ENCODE measurements at places on chromosomes 3 and 15.

DNA sequence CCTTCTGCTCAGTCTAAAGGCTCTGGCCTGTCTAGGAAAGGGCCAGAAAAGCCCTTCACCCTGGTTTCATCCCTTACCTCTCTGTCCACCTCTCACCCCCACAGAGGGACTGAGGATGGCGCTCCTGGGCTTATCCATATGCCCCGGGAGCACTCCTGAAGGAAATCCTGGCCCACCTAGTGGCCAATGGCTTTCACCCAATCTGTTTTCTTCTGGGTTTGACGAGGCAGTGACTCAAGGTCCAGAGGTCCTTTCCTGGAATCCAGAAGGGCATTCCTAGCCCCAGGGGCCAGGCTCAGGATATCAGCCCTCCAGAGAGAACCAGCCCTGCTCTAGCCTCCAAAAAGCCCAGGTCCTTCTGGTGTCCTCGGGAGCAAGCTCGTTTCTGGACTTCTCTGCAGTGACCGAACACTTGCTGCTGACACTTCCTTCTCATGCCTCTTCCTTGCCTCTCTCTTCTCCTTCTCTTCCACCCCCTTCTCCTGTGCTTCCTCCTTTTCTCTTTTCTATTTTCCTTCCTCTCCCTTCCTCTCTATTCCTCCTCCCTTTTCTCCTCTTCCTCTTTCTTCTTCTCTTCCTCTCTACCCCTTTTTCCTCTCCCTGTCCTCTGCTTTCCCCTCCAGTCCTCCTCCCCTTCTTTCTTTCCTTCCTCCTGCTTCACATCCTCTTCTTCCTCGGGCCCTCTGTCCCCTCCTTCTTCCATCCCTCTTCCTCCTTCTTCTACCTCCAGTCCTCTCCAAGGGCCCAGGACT, 59.6 kb downstream of the RHCG start:
- no peak for DNase-seq

- no peak for DNase-seq
Measured at GRCh38 chr3:55549177-55549576, 62.1 kb upstream of the WNT5A start.

- no peak for DNase-seq
Measured at GRCh38 chr15:39741258-39741657, 41.4 kb downstream of the FSIP1 start.

- DNase-seq, result peak; percentile 56
Measured at GRCh38 chr15:90320062-90320884, 31.8 kb upstream of the ZNF774 start.

- DNase-seq, result no peak
Measured at GRCh38 chr3:60803216-60804173, 447.8 kb downstream of the FHIT start.

DNA sequence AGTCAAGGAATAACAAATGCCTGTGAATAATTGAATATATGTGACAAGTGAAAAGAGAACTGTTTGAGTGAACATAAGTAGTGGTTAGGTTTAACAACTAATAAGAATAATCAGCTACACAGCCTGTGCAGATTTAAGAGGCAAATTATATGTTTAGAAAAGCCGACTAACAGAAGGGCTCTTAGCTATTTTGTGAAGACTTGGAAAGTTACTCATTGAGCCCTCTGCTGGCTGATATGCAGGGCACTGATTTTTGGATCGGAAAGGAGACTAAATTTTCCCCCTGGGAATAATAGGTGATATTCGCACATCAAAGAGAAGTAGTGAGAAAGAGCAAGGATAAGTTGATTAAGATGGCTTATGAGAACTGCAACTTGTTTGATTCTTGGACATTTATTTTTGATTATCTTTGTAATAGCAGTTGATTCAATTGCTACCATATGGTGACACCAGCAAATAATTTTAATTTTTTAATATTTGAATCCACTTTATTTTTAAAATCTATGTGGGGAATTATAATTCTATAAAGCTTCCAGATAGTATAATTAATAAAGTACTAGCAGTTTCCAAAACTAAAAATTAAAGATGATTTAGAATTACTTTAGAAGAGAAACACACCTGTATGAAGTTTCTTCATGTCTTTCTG, 156.2 kb downstream of the NLGN1 start:
- DNase-seq, result no peak

DNA sequence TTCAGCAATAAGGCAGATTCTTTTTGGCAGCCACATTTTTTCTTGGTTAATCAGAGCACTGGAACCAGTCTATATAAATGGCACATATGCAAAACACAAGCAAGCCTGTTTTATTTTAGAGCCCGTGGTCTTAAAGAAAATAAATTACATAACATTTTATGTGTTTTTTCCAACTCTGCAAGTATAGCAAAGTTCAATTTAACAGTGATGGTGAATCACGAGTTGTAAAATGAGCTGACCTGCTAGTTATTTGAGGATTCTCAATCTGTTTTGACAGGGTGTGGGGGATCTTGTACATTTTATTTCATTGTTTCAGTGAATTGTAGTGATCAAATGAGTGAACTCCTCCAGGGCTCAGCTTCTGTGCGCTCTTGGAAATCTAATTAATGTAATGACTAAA, 2.7 kb downstream of the ARHGEF26 start:
- no peak for DNase-seq

GRCh38 chr3:33428734-33429133, 11.5 kb downstream of the UBP1 start:
- no peak for DNase-seq
